Cardiac septum (tissue), 1 donor: ENCODE measurements at places on chromosomes 6 and 20.

GRCh38 chr6:70099732-70100131, 203.2 kb downstream of the COL9A1 start:
- no peak for DNase-seq

DNA sequence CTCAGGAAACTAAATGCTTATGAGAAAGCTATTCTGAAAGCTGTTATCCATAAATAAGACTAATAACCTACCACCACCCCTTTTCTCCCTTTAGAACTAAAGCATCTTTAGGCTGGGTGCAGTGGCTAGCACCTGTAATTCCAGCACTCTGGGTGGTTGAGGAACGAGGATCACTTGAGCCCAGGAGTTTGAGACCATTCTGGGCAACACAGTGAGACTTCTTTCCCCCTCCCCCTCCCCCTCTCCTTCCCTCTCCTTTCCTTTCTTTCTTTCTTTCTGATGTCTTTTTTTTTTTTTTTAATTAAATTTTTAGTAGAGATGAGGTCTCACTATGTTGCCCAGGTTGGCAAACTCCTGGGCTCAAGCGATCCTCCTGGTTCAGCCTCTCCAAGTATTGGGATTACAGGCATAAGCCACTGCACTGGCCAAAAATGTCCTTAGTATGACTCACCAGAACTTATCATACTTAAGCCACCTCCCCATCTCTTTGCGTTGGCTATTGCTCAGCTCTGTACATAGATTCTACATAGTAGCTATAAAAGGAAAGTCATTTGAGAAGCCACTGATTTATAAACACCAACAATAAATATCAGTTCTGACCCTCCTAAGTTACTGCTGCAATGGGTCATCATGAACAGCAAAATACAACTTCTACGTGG, 54.8 kb upstream of the SPDEF start:
- DNase-seq = no peak

DNA sequence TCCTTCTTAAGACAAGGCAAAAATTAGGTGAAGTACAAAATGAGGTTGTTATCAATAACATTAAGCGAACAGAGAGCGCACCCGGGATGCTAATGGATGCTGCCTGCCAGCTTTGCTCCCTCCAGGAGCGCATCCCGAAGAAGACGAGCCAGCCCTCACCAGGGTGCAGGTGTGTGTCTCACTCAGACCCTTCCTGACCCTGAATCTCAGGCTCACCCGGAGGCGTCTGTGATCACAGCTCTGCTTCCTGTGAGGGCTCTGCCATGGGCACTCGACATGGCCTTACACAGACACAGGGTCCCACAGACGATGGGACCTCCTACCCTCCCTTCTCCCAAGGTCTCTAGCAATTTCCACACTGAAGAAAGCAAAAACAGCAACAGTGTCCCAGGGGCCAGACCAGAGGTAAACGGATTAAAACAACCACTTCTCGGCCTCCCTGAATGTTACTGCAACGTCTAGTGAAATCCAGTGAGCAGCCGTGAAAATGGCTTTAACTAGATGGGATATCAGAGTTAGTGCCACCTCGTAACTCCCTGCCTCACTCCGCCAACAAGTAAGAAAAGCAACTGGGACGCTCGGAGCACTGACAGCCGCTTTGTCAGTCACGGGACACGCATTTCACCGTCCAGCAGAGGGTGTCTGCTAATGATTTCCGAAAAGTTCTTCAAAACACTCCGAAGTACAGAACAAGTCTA, 11.7 kb downstream of the ZBTB46 start:
- DNase-seq = no peak

GRCh38 chr20:2688041-2688591, 4.5 kb upstream of the EBF4 start:
- no peak for DNase-seq
